ENCODE measurements at places on chromosomes 11 and 22. TPM values are rescaled to one million over a fixed set of nuclear protein-coding genes. Genes with fewer than 3 reads are reported as not detected.

The PARVG gene
- 12.3 TPM for total RNA-seq

The NLRP6 gene
- 0.23 TPM for total RNA-seq

The CENATAC gene
- 53.5 TPM for total RNA-seq

The APLP2 gene
- 361 TPM for total RNA-seq

The MGAT3 gene
- total RNA-seq: 5.9 TPM

The TRIM49 gene
- not detected for total RNA-seq

DNA sequence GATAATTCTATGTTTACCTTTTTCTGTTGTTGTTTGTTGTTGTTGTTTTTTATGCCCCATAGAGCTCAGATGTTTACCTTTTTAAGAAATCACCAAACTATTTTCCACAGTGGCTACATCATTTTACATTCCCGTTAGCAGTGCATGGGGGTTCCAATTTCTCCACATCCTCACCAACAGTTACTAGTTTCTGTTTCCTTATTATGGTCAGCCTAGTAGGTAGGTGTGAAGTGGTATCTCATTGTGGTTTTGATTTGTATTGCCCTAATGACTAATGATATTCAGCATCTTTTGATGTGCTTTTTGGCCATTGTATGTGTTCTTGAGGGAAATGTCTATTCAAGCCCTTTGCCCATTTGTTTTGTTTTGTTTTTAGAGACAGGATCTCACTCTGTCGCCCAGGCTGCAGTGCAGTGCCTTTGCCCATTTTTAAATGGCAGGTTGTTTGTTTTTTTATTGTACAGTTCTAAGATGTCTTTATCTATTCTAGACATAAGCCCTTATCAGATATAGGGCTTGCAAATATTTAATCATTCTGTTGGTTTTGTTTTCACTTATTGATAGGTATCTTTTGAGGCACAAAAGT lies 27.5 kb downstream of the CHEK2 start:
- DNase-seq: no peak

- no peak for DNase-seq
Observed at GRCh38 chr11:20656901-20657300, 12.5 kb upstream of the NELL1 start.

DNA sequence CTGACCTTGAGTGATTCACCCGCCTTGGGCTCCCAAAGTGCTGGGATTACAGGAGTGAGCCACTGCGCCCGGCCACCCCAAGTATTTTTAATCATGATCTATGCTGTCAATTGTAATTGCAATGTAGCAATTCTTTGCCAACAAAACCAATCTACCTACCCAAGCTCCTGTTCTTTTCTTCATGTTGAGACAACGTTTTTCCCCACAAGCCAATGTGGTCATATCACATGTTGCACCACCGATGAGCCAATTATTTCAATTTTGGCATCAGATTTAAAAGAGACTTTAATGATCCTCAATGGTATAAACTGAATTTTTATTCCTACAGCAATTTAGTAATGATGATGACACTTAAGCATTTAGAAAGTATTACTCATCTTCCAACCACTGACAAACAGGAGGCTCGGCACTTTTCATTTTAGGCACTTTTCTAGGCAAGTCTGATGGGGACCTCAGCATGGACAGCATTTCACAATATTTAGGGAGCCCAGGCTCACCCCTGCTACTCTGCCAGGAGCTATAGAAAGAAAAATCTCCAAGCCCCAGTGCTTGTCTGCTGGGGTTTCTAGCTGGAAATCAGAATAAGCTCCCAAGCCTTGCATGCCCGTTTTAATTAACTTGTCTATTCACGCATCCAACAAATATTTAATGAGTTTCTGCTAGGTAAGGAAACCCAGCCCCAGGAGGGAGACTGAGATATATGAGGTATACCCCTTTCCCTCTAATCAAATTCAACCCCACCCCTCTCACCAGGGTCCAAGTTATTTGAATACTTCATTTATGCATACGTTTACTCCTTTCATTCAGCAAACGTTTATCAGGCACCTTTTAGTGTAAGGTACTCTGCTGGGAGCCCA lies 291.4 kb downstream of the ST3GAL4 start:
- DNase-seq: no peak

- no peak for DNase-seq
Observed at GRCh38 chr11:128239306-128239705, 348.1 kb downstream of the ETS1 start.
